Mesendoderm (in vitro differentiated cells): ENCODE measurements at places on chromosomes 6 and 20.

GRCh38 chr20:23441850-23442313 is 2.4 kb downstream of the CSTL1 start:
- H3K36me3 ChIP-seq = no peaks in the 10 kb centered on the region
- no peaks in the 10 kb centered on the region for H3K4me1 ChIP-seq
- peak; percentile 94 for DNase-seq
- no peaks in the 10 kb centered on the region for H3K27me3 ChIP-seq
- H3K4me3 ChIP-seq = no peak overlapping the region
- H3K27ac ChIP-seq = no peak overlapping the region

DNA sequence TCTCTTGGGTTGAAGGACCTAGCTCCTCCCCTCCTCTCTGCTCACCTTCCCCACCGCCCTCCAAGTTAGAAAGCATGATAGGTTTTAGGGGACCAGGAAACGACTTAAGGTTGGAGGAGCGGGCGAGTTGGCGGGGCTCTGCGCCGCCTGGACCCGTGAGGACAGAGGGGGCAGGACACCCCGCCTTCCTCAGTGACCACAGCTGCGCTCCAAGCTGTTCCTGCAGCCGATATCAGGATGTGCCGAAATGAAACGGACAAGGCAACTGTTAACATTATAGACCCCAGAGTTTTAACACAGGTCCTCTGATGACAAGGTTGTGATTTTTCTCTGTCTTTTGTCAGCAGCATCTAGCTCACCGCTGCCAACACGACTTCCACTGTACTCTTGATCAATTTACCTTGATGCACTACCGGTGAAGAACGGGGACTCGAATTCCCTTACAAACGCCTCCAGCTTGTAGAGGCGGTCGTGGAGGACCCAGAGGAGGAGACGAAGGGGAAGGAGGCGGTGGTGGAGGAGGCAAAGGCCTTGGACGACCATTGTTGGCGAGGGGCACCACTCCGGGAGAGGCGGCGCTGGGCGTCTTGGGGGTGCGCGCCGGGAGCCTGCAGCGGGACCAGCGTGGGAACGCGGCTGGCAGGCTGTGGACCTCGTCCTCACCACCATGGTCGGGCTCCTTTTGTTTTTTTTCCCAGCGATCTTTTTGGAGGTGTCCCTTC is at the start of gene GRM1:
TSS of gene GRM1 (plus strand) at position 212 of the 722 bp plus-strand sequence. CDS start at position 668, 456 bp downstream.
- H3K36me3 ChIP-seq = no peaks in the 10 kb centered on the region
- H3K27me3 ChIP-seq = no peaks in the 10 kb centered on the region
- H3K4me3 ChIP-seq = no peak within 1 kb of the TSS
- no peaks in the 10 kb centered on the region for H3K4me1 ChIP-seq

- H3K4me3 ChIP-seq = no peak overlapping the region
- H3K36me3 ChIP-seq = no peaks in the 10 kb centered on the region
- DNase-seq = no peak
- peaks cover 22% of the 10 kb centered on the region for H3K4me1 ChIP-seq
Measured at GRCh38 chr6:10420546-10421157, 5.8 kb upstream of the TFAP2A start.

DNA sequence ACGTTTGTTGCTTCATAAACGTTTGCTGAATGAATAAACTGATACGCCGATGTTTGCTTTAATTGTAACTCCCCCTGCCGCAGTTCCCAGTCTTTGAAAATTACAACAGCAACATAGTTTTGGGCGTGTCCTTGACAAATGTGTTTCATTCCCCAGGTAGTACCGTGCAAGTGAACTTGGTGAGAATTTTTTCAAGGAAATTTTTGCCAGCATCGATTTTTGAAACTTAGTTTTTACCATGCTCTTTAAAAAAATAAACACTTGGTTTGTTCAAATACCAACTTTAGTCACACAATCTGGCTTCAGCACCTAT is 60.1 kb downstream of the FAM217A start:
- H3K4me1 ChIP-seq = no peaks in the 10 kb centered on the region
- peak overlapping the region; percentile 86 for H3K27ac ChIP-seq
- no peaks in the 10 kb centered on the region for H3K36me3 ChIP-seq
- peak overlapping the region; percentile 34 for H3K4me3 ChIP-seq
- no peak for DNase-seq

DNA sequence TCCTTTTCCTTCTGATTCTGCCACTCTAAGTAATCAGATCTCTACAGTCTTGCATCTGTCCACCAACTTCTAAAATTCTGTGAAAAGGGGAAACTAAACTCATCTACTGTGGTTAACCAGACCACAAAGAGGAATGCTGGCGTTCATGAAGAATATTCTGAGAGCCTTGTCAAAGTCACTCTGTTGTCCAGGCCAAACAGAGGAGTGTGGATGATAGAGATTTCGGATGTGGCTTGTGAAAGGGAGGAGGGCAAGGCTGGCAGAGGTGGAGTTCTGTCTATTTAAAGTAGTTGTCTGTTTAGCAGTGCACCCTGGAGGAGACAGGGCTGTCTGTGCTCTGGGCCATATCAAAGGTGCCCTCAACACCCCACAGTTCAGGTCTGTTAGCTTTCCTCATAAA is 33.9 kb downstream of the CCN2 start:
- H3K27me3 ChIP-seq = no peaks in the 10 kb centered on the region
- peaks cover 9% of the 10 kb centered on the region for H3K36me3 ChIP-seq
- H3K4me1 ChIP-seq = no peaks in the 10 kb centered on the region

GRCh38 chr6:156776470-156776839 is 723 bp upstream of the ARID1B start:
- peak overlapping the region; percentile 96 for H3K27ac ChIP-seq
- peaks cover 2% of the 10 kb centered on the region for H3K4me1 ChIP-seq
- peak overlapping the region; percentile 68 for H3K4me3 ChIP-seq
- DNase-seq = no peak

DNA sequence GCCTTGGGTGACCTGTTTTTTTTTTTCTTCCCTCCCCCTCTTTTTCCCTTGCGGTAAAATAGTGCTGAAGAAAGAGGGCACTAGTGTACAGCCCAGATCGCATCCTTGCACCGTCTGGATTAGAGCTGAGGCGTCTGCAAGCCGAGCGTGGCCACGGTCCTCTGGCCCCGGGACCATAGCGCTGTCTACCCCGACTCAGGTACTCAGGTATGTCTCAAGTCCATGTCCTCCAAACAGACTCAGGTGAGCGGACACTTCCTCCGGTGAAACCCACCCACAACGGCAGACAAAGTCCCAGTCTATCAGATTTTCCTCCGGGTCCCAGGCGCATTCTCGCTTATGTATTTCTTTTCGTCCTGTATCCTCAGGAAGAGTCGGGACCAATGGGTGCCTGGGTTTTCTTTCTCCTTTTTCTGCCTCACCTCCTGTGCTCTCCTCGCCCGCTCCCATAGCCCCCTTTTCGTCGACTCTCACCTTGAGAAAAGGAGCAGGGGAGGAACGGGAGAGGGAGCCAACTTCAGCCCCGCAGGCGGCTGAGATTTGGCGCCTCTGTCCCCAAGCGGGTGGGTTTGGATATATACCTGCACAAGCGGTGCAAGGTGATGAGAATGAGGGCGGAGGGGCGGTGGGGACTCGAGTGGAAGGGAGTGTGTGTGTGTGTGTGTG is 1.1 kb upstream of the GRM1 start:
- H3K36me3 ChIP-seq = no peaks in the 10 kb centered on the region
- H3K27me3 ChIP-seq = no peaks in the 10 kb centered on the region
- H3K4me1 ChIP-seq = no peaks in the 10 kb centered on the region
- peak; percentile 32 for DNase-seq

DNA sequence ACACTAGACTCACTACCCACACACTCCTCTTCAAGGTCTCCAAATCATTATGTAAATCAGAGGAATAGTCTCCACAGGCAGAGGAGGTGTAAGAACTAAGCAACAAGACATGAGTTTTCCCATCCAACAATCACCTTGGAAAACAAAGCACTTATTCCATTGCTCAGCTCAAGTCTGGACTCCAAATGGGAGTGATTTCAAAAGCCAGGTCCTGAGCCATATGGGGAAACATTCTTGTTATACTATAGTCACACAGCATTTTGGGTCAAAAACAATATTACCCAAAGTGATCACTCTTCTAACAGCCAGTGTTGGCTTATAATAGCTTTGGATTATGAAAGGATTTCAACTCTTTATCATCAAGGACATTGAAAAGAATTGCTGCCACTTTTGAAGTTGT is 3.6 kb upstream of the PRPH2 start:
- H3K36me3 ChIP-seq = no peaks in the 10 kb centered on the region
- H3K27ac ChIP-seq = no peak overlapping the region
- DNase-seq = no peak
- H3K4me3 ChIP-seq = no peak overlapping the region

- H3K4me3 ChIP-seq = no peak overlapping the region
- no peaks in the 10 kb centered on the region for H3K36me3 ChIP-seq
- H3K27ac ChIP-seq = peak overlapping the region; percentile 97
- no peak for DNase-seq
- H3K4me1 ChIP-seq = peaks cover 5% of the 10 kb centered on the region
- no peaks in the 10 kb centered on the region for H3K27me3 ChIP-seq
Measured at GRCh38 chr6:82246370-82246769, 1.2 kb downstream of the IBTK start.

DNA sequence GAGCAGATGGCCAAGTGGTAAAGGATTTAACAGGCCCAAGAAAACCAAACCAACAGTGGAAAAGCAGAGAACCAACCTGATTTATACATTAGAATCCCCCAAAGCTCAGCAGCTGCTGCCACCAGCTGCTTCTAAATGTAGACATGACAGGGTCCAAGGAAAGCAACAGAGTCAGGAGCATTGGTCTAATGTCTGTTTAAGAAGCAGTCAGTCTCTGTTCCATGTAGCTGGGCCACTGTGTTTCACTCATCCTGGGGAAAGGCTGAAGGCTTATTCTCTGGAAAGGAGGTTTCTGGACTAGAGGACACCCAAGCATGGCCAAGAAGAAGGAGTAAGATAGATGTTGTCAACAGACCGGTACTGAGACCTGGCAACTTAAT is 75.4 kb downstream of the TMEM244 start:
- no peaks in the 10 kb centered on the region for H3K36me3 ChIP-seq
- H3K4me1 ChIP-seq = no peaks in the 10 kb centered on the region
- H3K27me3 ChIP-seq = no peaks in the 10 kb centered on the region
- H3K4me3 ChIP-seq = no peak overlapping the region

- peak; percentile 23 for DNase-seq
- no peaks in the 10 kb centered on the region for H3K27me3 ChIP-seq
- no peaks in the 10 kb centered on the region for H3K4me1 ChIP-seq
- no peak overlapping the region for H3K27ac ChIP-seq
Measured at GRCh38 chr20:56032251-56032650, 26.9 kb upstream of the CBLN4 start.

GRCh38 chr6:142195862-142196541 is 48.9 kb downstream of the VTA1 start:
- no peaks in the 10 kb centered on the region for H3K27me3 ChIP-seq
- no peak overlapping the region for H3K27ac ChIP-seq
- DNase-seq = no peak
- H3K4me3 ChIP-seq = no peak overlapping the region
- no peaks in the 10 kb centered on the region for H3K36me3 ChIP-seq
- H3K4me1 ChIP-seq = no peaks in the 10 kb centered on the region

GRCh38 chr6:43683708-43684455 is 3.7 kb downstream of the MRPS18A start:
- no peaks in the 10 kb centered on the region for H3K27me3 ChIP-seq
- no peak overlapping the region for H3K4me3 ChIP-seq
- no peak overlapping the region for H3K27ac ChIP-seq
- H3K4me1 ChIP-seq = peaks cover 22% of the 10 kb centered on the region
- no peak for DNase-seq

DNA sequence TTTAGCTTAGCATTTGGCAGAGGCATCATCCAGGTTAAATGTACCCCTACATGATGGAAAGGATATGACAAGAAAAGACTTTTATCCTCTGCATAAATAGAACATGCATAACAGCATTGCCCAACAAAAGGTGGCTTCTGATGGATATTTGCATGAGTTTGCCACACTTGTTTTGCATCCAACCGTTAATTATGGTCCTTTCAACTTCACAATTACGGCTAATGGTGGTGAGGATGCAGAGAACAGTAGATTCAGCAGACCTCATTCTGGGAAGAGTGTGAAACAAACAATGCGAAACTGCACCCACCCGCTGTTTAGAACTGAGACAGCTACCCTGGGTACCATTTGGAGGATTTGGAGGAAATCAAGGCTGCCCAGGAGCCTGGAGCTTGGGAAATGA is 690.9 kb upstream of the CHD6 start:
- H3K4me1 ChIP-seq = no peaks in the 10 kb centered on the region
- no peak for DNase-seq
- H3K36me3 ChIP-seq = no peaks in the 10 kb centered on the region
- no peaks in the 10 kb centered on the region for H3K27me3 ChIP-seq
- H3K27ac ChIP-seq = no peak overlapping the region

DNA sequence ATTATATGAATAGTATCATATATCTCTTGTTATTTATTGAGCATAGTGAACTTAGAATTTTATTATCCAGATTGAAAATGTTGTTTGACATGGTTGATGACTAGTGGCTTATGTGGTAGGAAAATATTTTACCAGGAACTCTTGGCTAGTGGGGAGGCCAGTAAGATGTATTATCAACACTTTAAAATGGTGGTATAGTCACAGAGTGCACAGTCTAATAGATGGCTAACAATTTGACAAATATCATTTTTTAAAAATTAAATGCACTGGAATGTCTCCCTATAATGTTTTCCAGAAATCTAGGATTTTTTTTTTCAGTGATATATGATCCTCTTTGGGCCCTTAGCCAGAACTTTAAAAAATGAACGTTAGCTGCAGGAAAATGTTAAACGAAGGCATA is 26.9 kb upstream of the EYA4 start:
- H3K27ac ChIP-seq = no peak overlapping the region
- DNase-seq = no peak
- H3K4me3 ChIP-seq = no peak overlapping the region
- no peaks in the 10 kb centered on the region for H3K27me3 ChIP-seq

DNA sequence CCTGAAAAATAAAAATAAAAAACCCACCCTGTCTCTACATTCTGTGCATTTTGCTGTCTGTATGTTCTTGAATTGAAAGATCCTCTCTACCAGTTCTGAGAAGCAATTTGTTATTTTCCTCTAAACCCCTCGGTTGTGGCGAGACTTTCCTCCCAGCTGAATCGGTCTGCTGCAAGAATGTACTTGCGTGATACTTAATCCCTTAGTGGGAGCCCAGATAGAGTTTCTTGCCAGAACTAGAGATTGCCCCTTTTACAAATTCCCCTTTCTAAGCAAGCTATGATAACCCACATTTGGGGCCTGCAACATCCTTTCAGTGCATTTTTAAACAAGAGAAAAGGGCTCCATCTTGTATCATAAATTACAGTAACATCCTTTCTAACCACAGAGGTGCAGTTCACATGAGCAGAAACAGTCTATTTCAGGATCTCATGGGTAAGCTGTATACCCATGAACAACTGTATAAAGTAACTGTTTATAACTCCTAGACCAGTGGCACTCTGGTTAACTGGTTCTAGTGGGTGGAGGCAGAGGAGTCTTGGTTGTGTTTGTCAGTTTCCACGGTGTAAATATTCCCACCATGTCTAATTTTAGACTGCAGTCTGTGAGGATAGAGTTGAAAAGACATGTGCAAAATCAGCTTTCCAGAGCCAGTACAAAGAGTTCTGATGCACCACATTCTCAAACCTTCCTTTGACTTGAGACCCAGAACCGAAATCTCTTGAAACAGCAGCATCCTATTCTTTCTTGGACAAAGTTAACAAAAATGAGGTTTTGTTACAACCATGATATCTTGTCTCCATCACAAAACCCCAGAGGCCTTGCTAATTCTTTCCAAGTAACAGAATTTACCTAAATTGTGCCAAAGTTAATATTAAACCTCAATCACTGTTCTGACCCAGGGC is 113.1 kb upstream of the ZNF217 start:
- no peaks in the 10 kb centered on the region for H3K36me3 ChIP-seq
- no peak overlapping the region for H3K4me3 ChIP-seq
- peaks cover 2% of the 10 kb centered on the region for H3K4me1 ChIP-seq
- no peaks in the 10 kb centered on the region for H3K27me3 ChIP-seq
- no peak for DNase-seq
- H3K27ac ChIP-seq = no peak overlapping the region

GRCh38 chr6:110528101-110528929 is 51.9 kb upstream of the SLC22A16 start:
- H3K36me3 ChIP-seq = no peaks in the 10 kb centered on the region
- H3K27ac ChIP-seq = no peak overlapping the region
- H3K4me1 ChIP-seq = no peaks in the 10 kb centered on the region
- no peaks in the 10 kb centered on the region for H3K27me3 ChIP-seq
